ENCODE measurements at places on chromosomes 2 and 18. TPM values are rescaled to one million over a fixed set of nuclear protein-coding genes. Genes with fewer than 3 reads are reported as not detected.
A peak's percentile ranks its signal among the peaks of the same experiment; 100 is the strongest.

The GALNT3 gene
- 29.7 TPM for total RNA-seq

The TSPYL6 gene
- total RNA-seq = not detected

The ESPNL gene
- not detected for total RNA-seq

The UNC80 gene
- total RNA-seq = 1.8 TPM

The CFAP221 gene
- total RNA-seq = 21.5 TPM

The MOGAT1 gene
- total RNA-seq = 1.8 TPM

GRCh38 chr2:181958726-181959125 is 26.9 kb upstream of the PPP1R1C start:
- no peaks in the 10 kb centered on the region for H3K36me3 ChIP-seq
- peaks cover 6% of the 10 kb centered on the region for H3K4me1 ChIP-seq
- DNase-seq = no peak
- no peak overlapping the region for H3K4me3 ChIP-seq
- H3K27ac ChIP-seq = no peak overlapping the region

- H3K27ac ChIP-seq = no peak overlapping the region
- H3K4me3 ChIP-seq = no peak overlapping the region
- H3K27me3 ChIP-seq = no peaks in the 10 kb centered on the region
These were observed 1.8 kb upstream of the FRZB start for GRCh38 chr2:182868054-182868796.

DNA sequence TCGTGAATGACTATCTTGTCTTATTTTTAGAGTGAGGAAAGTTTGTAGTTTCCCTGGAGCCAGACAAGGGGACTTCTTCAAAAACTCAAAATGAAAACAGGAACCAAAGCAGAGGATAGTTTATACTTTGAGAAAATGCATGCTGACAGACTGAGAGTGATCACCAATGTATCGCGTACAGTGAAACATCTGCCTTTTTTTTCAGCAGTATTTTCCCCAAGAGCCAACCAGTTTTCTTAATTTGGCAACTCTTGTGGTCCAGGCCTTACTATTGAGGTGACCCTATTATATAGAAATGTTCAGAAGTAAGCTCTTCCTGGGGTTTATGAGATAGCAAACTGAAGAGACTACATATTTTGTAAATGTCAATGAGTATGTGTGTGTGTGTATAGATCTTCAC is 153.7 kb upstream of the VRK2 start:
- no peaks in the 10 kb centered on the region for H3K27me3 ChIP-seq
- DNase-seq = no peak
- H3K36me3 ChIP-seq = no peaks in the 10 kb centered on the region

- H3K4me3 ChIP-seq = no peak overlapping the region
- no peak overlapping the region for H3K27ac ChIP-seq
- no peaks in the 10 kb centered on the region for H3K4me1 ChIP-seq
- no peaks in the 10 kb centered on the region for H3K36me3 ChIP-seq
These were observed 176.3 kb downstream of the SEPTIN10 start for GRCh38 chr2:109437325-109438090.

- no peaks in the 10 kb centered on the region for H3K27me3 ChIP-seq
- no peak overlapping the region for H3K4me3 ChIP-seq
- no peaks in the 10 kb centered on the region for H3K36me3 ChIP-seq
- H3K27ac ChIP-seq = no peak overlapping the region
- no peak for DNase-seq
These were observed 18.1 kb upstream of the B4GALT6 start for GRCh38 chr18:31702449-31702848.

- no peaks in the 10 kb centered on the region for H3K4me1 ChIP-seq
- H3K27me3 ChIP-seq = no peaks in the 10 kb centered on the region
- no peak overlapping the region for H3K27ac ChIP-seq
- no peak overlapping the region for H3K4me3 ChIP-seq
These were observed 47.8 kb downstream of the ZAP70 start for GRCh38 chr2:97761192-97761591.

- H3K4me1 ChIP-seq = peaks cover 22% of the 10 kb centered on the region
- peaks cover 3% of the 10 kb centered on the region for H3K36me3 ChIP-seq
- no peak for DNase-seq
- H3K27me3 ChIP-seq = no peaks in the 10 kb centered on the region
- peak overlapping the region; percentile 88 for H3K27ac ChIP-seq
- H3K4me3 ChIP-seq = peak overlapping the region; percentile 54
These were observed 422 bp upstream of the MRPL53 start for GRCh38 chr2:74472945-74473258.

GRCh38 chr18:78778651-78779050 is 201.0 kb upstream of the SALL3 start:
- H3K4me3 ChIP-seq = no peak overlapping the region
- no peaks in the 10 kb centered on the region for H3K27me3 ChIP-seq
- no peaks in the 10 kb centered on the region for H3K36me3 ChIP-seq
- DNase-seq = no peak
- H3K4me1 ChIP-seq = peaks cover 6% of the 10 kb centered on the region
- no peak overlapping the region for H3K27ac ChIP-seq

Data from body of pancreas (tissue), 4 donors.